Stimulated activated CD8-positive, alpha-beta memory T cell treated with anti-CD3 and anti-CD28 coated beads, Interleukin-2, amount 100 ng/mL, for 1 hour (primary cell): ENCODE measurements at places on chromosomes 1 and 21.

- DNase-seq: no peak
Observed at GRCh38 chr1:15310544-15310943, 63.5 kb downstream of the FHAD1 start.

- DNase-seq: no peak
Observed at GRCh38 chr1:15955552-15955951, 20.3 kb downstream of the ZBTB17 start.

- no peak for DNase-seq
Observed at GRCh38 chr1:119799003-119799402, 12.3 kb downstream of the REG4 start.

DNA sequence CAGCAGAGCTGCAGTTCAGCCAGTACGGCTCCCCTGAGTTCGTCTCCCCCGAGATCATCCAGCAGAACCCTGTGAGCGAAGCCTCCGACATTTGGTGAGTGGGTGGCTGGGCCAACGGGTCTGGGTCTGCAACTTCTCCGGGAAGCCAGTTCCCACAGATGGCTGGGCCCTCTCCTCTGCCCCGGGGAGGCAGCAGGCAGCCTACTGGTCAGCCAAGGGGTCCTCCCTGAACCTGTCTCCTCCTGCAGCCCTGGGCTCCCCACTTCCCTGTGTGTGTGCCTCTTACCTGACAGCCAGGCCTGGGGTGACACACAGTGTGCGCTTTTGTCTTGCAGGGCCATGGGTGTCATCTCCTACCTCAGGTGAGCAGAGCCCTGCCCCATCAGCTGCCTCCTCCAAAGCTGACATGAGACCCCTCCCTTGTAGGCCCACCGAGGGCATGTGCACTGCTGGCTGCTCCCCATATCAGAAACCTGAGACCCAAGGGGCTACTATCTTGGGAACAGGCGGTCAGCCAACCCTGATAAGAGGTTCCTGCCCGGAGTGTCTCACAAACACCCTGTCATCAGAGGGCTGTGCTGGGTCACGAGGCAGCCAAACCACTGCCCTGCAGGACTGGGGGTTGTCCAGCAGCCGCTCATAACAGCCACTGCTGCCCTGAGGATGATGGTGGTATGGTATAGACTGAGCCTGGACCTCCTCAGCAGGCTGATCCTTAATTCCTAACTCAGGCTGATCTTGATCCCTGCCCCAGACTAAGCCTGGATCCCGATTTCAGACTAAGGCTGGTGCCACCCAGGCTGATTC lies 37.6 kb downstream of the TRIM11 start:
- no peak for DNase-seq
